Left kidney (tissue), 8 donors: ENCODE measurements at places on chromosomes 11 and 22. TPM values are rescaled to one million over a fixed set of nuclear protein-coding genes. Genes with fewer than 3 reads are reported as not detected.

DNA sequence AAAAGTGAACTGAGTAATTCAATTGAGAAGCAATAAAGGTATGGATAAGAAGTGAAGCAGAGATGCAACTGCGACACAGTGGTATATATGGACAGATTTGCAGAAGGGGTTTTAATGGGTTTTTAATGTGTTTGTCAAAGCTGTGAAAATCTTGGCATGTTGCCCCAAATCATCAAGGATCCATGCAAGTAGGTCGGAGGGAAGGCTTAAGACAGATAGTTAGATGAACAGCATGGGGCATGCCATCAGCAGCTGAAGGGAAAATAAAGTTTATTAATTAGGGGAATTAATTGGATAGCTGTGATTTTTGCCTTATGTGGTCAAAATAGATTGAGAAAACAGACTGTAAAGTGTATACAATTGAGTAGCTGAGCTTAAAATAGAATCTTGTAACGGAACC, 840.1 kb downstream of the JRKL start:
- no peak for DNase-seq

- DNase-seq: no peak
Measured at GRCh38 chr22:29331213-29331612, 15.7 kb upstream of the RASL10A start.

- no peak for DNase-seq
Measured at GRCh38 chr11:133038850-133039249, 493.5 kb downstream of the OPCML start.

- no peak for DNase-seq
Measured at GRCh38 chr22:50105208-50106100, 15.6 kb downstream of the MOV10L1 start.

- no peak for DNase-seq
Measured at GRCh38 chr11:19933801-19934488, 221.3 kb downstream of the NAV2 start.

GRCh38 chr11:14676068-14676467, 32.5 kb downstream of the PDE3B start:
- DNase-seq: no peak

DNA sequence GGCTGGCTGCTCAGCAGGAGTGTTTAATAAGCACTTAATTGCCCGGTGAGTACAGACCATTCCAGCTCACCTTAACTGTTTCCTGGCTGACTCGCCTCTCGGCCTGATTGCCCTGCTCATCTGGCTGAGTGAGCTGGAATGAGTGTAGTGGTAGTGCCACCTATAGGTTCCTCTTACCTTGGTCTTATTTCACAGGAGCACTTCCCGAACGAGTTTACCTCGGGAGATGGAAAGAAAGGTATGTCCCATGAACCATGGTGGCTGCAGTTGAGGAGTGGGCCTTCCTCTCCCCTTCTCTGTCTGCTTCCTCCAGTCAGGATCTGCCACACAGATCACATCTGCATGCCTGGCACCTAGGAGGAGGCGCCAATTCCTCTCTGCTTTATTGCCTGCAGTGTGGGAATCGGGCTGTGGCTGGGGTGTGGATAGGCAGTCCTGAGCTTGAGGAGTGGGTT, 26.7 kb downstream of the UPB1 start:
- peak; percentile 72 for DNase-seq

DNA sequence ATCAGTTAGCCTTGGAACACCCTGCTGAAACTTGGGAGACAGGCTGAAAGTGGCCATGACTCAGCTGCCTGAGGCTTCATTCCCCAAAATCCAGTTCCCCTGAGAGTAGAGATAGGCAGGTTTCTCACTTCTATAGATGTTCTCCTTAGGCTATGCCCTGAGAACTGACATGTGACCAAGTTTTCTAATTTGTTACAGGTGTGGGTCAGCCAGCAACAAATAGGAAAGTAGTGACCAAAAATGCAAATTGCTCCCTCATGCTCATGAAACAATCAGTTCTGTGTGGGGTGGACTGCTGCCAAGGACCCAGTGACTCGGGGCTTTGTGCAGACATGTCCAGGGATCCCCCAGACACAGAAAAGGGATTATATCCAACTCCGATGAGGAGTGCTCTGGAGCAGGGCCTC, 7.3 kb upstream of the CCDC15 start:
- no peak for DNase-seq

DNA sequence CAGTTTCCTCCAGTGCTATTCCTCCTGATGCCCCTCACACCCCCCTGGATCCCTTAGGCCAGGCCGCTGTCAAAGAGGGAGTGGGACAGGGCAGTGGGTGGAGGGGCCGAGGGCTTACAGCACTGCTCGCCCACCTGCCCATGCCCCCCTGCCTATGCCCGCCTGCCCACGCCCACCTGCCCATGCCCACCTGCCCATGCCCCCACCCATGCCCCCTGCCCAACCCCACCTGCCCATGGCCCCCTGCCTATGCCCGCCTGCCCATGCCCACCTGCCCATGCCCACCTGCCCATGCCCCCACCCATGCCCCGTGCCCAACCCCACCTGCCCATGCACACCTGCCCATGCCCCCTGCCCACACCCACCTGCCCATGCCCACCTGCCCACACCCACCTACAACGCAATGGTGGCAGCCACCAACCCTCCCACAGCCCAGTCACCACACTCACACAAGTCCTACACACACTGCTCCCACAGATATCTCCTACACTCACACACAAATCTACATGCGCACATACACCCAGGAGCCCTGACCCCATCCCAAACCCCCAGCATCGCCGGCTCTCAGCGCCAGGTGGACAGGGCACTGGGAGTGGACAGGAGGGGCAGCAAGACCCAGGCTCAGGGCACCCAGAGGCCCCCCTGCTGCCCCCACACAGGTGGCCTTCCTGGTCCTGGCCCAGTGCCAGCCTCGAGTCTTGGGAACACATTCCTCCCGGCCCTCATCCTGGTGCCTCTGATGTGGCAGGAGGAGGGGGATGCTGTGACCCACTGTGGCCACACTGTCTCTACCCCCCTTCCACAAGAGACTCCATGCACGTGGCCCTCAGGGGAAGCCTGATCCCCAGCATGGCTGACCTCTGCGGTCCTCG, 61.8 kb downstream of the CYTH4 start:
- no peak for DNase-seq

GRCh38 chr11:8287297-8287696, 23.6 kb upstream of the LMO1 start:
- no peak for DNase-seq

The APOA1 gene
- 97.1 TPM for polyA plus RNA-seq

The ZNF215 gene
- polyA plus RNA-seq: 4.6 TPM

The LMO2 gene
- 28.6 TPM for polyA plus RNA-seq

The CD3E gene
- polyA plus RNA-seq: 0.22 TPM
